ENCODE measurements at places on chromosomes 7 and 10.
A peak's percentile ranks its signal among the peaks of the same experiment; 100 is the strongest.

DNA sequence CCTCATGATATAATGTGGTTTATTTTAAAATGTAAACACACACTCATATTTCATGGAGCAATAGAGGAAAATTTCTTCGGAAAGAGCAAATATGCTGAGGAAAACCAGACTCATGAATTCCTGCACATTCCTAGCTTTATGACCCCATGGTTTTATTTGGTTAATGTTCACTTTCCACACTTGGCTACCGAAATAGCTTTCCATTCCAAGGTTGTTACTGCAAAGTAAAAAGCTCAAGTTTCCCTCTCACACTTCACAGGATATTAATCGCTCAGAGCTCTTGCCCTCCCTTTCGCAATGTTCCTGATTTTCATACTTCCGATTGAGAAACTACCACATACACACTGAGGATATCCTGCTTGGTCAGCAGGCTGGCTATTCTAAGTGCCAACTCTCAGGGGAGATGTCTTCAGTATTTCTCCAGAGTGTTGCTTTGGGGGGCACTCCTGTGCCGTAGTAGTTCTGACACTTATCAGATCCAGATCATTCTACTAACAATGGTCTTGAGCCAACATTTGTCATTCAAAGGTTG is 77.5 kb upstream of the STEAP1B start:
- H3K4me3 ChIP-seq: no peak overlapping the region
- no peaks in the 10 kb centered on the region for H3K27me3 ChIP-seq
- peak; percentile 94 for DNase-seq
- H3K36me3 ChIP-seq: peaks cover 5% of the 10 kb centered on the region
- H3K27ac ChIP-seq: peak overlapping the region; percentile 99

DNA sequence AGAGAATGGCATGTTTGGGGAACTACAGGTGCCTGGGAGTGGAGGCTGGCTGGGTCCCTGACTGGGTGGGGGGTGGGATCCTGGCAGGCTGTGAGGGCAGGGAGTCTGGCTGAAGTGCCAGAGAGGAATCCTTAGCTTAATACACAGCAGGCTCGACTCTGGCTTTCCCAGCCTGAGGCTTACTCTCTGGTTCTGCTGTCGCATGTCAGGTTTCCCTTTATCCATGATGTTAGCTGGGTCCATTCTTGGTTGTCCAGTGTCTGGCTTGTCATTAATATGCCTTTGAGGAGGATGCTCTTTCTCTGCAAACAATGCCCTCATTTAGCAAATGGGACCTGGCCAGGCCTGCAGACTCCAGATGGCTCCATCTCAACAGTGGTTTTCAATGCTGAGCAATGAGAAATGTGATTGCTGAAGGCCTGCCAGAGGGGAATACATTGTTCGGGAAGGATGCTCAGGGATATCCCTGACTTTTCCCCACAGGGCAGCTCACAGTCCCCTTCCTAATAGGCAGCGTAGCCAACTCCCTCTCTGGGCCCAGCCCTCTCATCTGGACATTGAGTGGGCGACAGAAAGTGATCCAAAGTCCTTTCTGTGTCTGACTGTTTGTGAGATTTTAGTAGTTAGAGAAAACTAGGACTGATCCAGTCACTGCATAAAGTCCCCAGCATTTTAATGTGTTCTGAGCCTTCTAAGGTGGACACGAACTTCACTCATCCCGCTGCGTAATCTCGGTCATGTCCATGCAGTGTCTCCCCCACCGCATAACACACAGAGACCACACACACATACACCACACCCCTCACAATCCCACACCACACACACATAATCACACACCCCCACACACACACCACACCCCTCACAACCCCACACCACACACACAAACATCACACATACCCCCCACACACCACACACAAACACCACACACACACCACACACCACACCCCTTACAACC is 124.9 kb downstream of the ANLN start:
- H3K36me3 ChIP-seq: no peaks in the 10 kb centered on the region
- H3K4me3 ChIP-seq: no peak overlapping the region
- H3K4me1 ChIP-seq: no peaks in the 10 kb centered on the region
- peaks cover 2% of the 10 kb centered on the region for H3K27me3 ChIP-seq

GRCh38 chr10:45080331-45080730 is 79.6 kb downstream of the ZNF22 start:
- no peaks in the 10 kb centered on the region for H3K36me3 ChIP-seq
- DNase-seq: peak; percentile 15
- no peak overlapping the region for H3K4me3 ChIP-seq
- H3K27me3 ChIP-seq: peaks cover 4% of the 10 kb centered on the region
- H3K4me1 ChIP-seq: no peaks in the 10 kb centered on the region

DNA sequence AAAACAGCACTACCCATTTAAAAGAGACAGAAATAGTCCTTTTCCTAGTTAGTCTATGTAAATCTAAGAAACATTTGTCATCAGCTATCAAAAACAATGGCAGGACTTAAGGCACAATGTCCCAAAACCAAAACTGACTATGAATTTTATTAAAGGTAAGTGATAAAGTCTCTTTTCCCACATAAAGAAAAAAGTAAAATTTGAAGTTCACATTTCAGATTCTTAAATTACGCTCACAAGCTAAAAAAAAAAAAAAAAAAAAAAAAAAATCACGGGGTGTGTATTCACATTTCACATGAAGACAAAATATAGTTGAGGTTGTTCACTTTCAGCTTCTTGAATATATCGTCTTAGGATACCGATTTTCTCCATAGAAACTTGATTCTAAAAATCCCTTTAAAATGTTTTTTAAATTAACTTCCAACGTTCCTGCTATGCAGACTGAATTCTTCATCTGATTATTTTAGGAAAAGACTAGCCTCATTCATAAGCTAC is 1.6 kb downstream of the P4HA1 start:
- no peak for DNase-seq
- H3K27me3 ChIP-seq: no peaks in the 10 kb centered on the region
- peak overlapping the region; percentile 99 for H3K4me3 ChIP-seq

- no peak overlapping the region for H3K4me3 ChIP-seq
- DNase-seq: no peak
- no peaks in the 10 kb centered on the region for H3K36me3 ChIP-seq
- no peaks in the 10 kb centered on the region for H3K27me3 ChIP-seq
- no peaks in the 10 kb centered on the region for H3K4me1 ChIP-seq
Measured at GRCh38 chr10:88179831-88180230, 316.4 kb downstream of the PTEN start.

DNA sequence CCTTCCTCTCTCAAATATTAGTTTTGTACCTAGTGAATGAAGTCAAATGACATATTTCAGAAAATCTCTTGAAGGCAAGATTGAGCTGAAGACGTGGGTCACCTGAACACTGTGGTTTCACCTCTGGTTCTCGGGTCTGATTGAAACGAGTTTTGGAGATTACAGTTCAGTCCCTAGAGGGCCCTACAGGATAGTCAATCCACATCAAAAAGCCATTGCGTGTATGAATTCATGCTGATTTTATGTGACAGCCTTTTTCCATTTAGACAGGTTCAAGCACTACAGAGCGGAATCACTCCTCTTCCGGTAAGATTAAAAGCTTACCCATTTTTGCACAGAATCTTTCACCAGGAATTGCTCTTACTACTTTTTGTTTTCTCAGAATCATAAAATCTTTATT is 62.2 kb downstream of the VIM start:
- no peak overlapping the region for H3K27ac ChIP-seq
- H3K36me3 ChIP-seq: no peaks in the 10 kb centered on the region
- H3K4me1 ChIP-seq: no peaks in the 10 kb centered on the region

DNA sequence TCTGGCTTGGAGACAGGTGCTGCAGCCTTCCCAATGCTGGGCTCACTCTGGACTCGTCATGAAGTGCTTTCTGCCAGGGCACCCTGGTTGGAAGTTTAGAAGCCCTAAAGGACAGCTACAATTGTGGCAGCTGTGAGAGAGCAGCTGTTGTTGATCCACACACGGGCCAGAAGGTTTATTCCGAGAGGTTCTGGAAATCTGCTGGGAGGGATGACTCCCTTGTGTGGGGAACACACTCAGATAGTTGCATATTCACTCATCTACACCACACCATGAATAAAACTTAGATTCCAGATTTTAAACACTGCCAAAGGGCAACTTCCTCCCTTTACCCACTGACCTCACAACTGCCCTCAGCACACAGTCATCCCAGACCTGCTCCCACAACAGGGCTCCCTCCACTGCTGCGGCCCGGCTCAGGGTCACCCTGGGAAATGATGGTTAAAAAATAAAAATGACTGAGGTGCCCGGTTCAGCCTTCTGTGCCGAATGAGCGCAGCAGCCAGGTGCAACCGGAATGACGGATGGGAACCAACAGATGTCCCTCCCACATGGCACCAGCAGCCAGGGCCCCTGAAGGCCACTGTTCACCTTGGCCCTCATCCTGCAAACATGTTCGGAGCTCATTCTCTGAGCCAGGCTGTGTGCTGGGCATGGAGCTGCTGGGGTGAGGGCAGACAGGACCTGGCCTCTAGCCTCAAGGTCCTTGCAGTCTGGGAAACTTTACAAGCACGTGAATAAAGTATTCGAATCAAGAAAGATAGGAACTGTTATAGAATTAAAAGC is 40.2 kb downstream of the ASB13 start:
- H3K4me1 ChIP-seq: peaks cover 5% of the 10 kb centered on the region
- no peaks in the 10 kb centered on the region for H3K36me3 ChIP-seq
- no peaks in the 10 kb centered on the region for H3K27me3 ChIP-seq
- H3K4me3 ChIP-seq: no peak overlapping the region

GRCh38 chr10:86946213-86947155 is 10.9 kb downstream of the MMRN2 start:
- H3K27ac ChIP-seq: no peak overlapping the region
- no peaks in the 10 kb centered on the region for H3K4me1 ChIP-seq
- no peak for DNase-seq
- H3K4me3 ChIP-seq: no peak overlapping the region

DNA sequence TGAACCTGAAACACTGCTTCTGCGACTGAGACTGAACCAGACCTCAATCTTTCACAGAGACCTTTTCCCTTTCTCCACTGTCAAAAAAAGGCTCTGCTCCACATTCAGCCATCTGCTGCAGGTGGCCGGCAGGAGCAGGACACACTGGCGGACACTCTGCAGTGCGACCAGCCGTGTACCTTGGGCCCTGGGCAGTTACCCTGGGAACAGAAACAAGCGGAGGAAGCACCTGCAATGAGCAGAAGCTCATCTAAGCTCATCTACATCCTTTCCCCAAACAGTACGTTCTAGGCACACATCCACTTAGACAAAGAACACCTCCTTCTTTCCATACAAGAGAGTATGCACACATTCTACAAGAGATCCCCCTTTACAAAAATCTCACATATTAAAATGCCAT is 22.8 kb downstream of the VOPP1 start:
- DNase-seq: no peak
- H3K4me3 ChIP-seq: no peak overlapping the region
- H3K36me3 ChIP-seq: no peaks in the 10 kb centered on the region
- peaks cover 55% of the 10 kb centered on the region for H3K4me1 ChIP-seq
- H3K27me3 ChIP-seq: no peaks in the 10 kb centered on the region
- no peak overlapping the region for H3K27ac ChIP-seq

DNA sequence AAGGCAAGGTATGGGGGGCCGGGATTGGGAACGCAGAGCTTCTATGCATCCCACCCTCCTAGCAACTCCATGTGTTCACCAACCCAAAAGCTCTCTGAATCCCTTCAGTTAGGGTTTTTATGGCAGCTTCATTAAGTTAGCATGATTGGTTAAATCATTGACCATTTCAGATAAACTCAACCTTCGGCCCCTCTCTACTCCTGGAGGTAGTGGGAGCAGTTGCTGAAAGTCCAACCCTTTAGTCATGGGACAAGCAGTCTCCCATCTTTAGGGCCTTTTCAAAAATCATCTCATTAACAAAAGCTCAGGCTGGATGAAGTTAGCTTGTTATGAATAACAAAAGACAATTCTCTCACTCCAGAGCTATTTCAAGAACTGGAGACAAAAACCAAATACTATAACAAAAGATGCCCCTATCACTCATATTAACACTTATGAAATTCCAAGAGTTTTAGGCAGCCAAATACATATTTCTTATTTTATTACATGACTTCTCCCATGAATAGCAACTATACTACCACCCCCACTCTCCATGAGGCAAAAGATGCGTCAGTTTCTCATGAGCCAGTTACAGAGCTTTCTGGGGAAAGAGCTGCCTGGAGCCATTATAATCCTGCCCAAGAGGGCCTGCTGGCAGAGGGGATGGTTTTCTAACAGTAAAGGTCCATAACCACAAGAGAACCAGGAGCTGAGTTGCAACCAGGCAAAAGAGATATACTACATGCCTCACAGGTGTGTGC is 44.6 kb downstream of the SLC16A12 start:
- no peaks in the 10 kb centered on the region for H3K27me3 ChIP-seq
- H3K36me3 ChIP-seq: no peaks in the 10 kb centered on the region
- no peak for DNase-seq
- H3K4me3 ChIP-seq: no peak overlapping the region
- H3K27ac ChIP-seq: no peak overlapping the region

GRCh38 chr7:127847641-127848040 is 183.6 kb downstream of the LRRC4 start:
- peaks cover 4% of the 10 kb centered on the region for H3K4me1 ChIP-seq
- no peaks in the 10 kb centered on the region for H3K27me3 ChIP-seq
- H3K36me3 ChIP-seq: peaks cover 2% of the 10 kb centered on the region
- no peak for DNase-seq
- no peak overlapping the region for H3K4me3 ChIP-seq

DNA sequence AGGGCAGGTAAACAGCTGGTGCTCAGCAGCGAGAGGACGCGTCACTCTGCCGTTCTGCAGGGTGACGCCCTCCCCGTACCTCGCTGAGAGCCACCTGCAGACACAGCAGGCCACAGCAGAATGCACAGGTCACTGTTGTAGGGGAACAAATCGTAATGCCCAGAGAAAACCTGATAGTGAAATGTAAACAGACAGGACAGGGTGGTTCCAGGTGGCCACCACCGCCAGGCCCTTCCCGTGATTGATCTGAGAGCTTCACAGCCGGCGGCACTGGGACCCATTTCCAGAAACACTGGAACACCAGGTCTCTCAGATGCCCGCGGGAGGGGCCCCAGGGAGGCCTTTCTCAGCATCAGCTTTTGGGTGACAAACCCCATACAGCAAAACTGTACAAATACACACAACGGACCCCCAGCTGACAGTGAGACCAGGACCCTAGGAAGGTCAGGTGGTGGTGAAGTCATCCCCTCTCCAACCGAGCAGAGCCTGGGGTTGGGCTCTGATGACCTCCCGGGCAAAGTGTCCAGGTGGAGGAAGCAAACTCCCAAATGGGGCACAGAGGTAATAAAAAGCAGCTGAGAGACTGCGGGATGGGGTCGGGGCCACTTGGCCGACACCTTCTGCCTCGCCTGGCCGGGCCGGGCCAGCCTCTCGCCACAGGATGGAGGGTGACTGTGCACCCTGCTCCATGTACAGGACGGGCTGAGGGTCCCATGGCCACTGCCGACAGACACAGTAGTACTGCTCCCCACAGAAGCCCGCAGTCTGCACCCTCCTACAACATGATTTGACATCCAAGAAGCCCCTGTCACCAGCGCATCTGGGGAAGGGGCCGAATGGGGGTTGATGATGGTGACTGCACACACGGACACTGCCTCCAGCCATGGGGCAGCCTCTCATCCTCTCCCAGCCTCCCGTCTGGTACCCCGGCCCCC is 4.6 kb downstream of the BHLHA15 start:
- no peak overlapping the region for H3K27ac ChIP-seq
- H3K27me3 ChIP-seq: no peaks in the 10 kb centered on the region
- peaks cover 2% of the 10 kb centered on the region for H3K4me1 ChIP-seq
- H3K4me3 ChIP-seq: no peak overlapping the region

- DNase-seq: no peak
- H3K4me1 ChIP-seq: peaks cover 10% of the 10 kb centered on the region
- H3K27me3 ChIP-seq: no peaks in the 10 kb centered on the region
- no peak overlapping the region for H3K4me3 ChIP-seq
Measured at GRCh38 chr7:97120713-97121457, 3.4 kb downstream of the SDHAF3 start.
